ENCODE measurements at places on chromosomes 3 and 15.

- DNase-seq: no peak
Measured at GRCh38 chr3:64079369-64080150, 56.3 kb upstream of the PSMD6 start.

DNA sequence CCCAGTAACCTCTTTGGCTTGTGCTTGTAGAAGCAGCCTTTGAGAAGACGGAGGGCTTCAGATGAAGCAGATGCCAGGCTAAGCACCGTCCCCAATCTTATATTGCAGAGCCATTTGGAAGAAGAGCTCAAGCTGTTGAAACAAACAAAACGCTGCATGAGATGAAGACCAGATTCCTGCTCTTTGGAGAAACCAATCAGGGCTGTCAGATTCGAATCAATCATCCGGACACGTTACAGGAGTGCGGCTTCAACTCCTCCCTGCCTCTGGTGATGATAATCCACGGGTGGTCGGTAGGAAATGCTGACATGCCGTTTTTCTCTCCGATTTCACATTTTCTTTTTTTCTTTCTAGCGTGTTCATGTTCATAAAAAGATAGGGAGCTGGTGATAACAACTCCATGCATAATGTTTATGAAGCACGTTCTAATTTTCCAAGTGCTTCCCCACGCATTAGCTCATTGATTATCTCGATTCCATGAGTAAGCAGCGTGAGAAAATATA is 106.5 kb downstream of the LIPC start:
- no peak for DNase-seq

DNA sequence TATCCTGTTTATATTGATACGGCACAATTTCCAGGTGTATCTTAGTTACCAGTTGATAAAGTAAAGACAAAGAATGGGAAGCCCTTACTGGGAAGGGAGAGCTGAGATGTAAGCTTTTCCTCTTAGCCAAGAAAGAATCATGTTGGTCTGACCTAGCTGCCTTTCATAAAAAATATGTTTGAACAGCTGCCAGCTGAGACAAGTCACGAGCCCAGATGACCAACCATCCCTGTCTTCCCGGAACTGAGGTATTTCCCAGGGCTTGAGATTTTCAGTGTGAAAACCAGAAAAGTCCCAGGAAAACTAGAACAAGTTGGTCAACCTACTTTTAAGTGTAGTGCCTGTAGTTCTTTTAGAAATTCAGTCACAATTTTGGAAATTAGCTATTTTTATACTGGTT is 3.6 kb upstream of the MYH15 start:
- DNase-seq: no peak

GRCh38 chr15:54528021-54528420 is 549.8 kb downstream of the UNC13C start:
- DNase-seq: no peak

DNA sequence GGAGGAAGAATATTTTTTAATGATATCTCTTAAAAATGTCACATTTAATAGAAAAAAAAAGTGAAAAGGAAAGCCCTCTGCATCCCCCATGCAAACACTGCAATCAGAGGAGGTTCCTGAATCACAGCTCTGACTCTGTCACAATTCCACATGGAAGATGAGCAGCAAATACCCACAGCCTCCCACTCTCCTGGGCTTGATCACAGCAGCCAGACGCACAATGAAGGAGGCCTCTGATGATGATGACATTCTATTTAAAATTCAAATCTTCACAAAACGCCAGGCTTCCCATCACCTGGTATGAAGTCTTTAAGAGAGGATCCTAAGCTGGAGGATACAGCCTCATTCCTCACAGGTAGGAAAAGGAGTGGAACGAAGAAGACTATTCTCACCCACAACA is 9.1 kb upstream of the DIS3L start:
- DNase-seq: no peak

DNA sequence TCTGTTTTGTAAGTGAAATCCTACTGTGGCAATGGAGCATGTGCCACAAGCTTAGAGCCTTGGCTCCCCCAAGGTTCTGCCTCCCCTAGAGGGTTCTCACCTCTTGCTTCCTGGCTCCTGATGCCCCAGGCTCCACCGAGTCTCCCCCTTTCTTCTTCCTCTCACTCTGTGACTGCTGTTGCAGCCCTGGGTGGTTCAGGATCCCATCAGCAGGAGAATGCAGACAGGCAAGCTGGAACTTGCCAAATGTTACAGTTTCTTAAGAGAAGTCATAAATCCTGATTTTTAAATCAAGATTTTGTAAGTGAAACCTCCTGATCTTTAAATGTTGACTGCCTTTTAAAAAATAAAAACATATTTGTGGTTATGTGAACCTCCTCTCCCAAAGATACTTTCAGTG is 133.9 kb downstream of the CCNL1 start:
- DNase-seq: no peak

DNA sequence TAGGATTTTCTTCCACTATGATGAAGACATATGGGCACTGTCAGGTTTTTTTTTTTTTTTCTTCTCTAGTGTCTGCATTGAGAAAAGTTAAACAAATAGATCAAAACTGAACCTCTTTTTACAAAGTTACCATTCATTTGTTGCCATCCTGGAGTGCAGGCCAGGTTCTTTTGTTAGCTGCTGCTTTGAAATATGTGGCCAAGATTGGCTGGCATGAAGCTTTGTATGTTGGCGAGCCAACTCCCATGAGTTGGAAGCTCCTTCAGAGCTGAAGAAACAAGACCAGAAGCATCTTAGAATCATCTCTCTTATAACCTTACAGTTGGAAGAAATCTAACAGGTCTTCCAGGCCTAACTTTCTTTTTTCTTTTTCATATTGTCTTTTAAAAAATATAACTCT is 346.5 kb downstream of the THSD4 start:
- DNase-seq: no peak

DNA sequence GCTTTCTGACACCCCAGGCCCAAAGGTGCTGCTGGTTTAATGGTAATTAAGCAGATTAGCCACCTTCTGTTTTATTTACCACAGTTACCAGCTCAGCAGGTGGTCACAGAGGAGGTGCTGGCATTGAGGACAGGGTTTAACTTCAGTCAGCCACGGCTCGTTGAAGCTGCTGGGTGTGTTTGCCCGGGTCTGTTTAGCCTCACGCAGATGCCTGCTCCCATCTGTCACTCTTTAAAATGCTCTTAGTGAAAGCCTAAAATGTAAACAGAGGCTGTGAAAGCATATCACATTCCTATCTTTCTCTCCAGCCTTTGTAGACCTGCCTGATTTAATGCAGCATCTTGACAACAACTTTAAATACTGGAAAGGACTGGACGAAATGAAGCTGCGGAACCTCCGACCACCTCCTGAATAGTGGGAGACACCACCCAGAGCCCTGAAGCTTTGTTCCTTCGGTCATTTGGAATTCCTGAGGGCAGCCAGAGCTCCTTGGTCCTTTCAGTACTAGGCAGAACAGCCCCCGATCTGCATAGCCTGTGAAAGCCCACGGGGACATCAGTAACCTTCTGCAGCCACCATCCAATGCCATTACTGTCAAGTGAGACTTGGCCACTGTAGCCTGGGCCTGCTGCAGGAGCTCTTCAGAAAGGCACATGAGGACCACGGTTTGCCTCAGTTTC is 156.0 kb downstream of the PDE8A start:
- DNase-seq: no peak

GRCh38 chr3:105166893-105167292 is 199.8 kb upstream of the ALCAM start:
- no peak for DNase-seq

GRCh38 chr15:48366584-48367312 is 35.5 kb downstream of the DUT start:
- no peak for DNase-seq

- DNase-seq: no peak
Measured at GRCh38 chr15:56968821-56969220, 50.4 kb downstream of the TCF12 start.

GRCh38 chr3:72270072-72270681 is 485.2 kb upstream of the PROK2 start:
- DNase-seq: no peak

- DNase-seq: no peak
Measured at GRCh38 chr15:32003558-32003957, 26.8 kb upstream of the CHRNA7 start.

- no peak for DNase-seq
Measured at GRCh38 chr3:31879365-31879764, 101.7 kb downstream of the OSBPL10 start.

GRCh38 chr15:75034615-75035014 is 11.2 kb downstream of the PPCDC start:
- no peak for DNase-seq

GRCh38 chr3:107488942-107489341 is 33.8 kb upstream of the BBX start:
- no peak for DNase-seq

- peak; percentile 75 for DNase-seq
Measured at GRCh38 chr3:136194409-136195257, 1.5 kb downstream of the MSL2 start.

DNA sequence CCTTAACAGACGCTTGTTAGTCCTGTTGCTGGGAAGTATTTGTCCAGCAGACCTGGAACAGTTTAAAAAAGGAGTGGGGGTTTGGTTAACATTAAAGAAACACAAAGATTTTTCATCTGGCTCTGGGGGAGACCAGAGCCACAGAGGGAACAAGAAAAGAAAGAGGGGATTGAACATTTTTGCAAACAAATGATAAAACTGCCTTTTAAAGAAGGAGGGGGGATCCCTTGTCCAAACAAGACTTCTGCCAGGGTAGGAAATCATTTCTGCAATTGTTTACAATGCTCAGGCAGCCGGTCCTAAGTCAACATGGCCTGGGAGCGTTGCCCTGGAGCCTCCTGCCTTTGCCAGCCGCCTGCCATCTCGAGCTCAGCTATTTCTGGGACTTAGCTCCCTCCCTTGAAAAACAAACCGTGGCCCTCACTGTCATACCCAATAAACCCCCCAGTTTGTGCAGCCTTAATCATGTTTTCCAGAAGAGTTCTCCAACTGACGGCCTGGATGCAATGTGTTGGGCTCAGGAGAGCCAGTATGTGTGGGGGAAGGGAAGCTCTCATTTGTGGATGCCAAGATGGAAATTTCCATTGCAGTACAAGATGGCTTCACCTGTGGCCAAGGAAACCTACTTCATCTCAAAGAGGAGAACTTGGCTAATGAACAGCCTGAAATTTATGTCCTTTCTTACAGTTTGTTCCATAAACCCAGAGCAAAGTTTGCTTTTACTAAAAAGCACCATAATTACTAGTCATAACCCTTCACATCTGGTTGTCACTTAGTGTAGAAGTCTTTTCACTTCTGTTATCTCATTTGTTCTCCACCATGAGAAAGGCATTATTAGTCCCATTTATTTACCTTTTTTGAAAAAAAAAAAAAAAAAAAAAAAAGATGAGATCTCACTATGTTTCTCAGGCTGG is 75.9 kb upstream of the RNU6-1 start:
- DNase-seq: no peak

- DNase-seq: no peak
Measured at GRCh38 chr15:84035399-84035766, 200.2 kb upstream of the GOLGA6L4 start.

- DNase-seq: no peak
Measured at GRCh38 chr3:72309661-72310418, 524.9 kb upstream of the PROK2 start.

DNA sequence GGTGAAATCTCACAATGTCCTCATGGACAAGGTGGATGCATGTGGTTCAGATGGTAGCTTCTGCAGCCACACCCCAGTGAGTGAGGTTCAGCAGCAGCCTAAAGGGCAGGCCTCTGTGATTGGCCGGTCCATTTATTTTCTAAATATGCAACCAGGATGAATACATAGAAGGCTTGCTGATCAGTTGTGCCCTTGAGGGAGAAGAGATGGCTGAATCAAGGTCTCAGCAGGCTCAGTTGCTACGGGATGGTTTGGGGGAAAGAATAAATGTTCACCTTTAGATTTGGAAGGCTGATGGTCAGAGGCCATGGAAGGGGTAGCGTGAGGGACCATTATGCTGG is 53.7 kb upstream of the FGD5 start:
- DNase-seq: no peak

DNA sequence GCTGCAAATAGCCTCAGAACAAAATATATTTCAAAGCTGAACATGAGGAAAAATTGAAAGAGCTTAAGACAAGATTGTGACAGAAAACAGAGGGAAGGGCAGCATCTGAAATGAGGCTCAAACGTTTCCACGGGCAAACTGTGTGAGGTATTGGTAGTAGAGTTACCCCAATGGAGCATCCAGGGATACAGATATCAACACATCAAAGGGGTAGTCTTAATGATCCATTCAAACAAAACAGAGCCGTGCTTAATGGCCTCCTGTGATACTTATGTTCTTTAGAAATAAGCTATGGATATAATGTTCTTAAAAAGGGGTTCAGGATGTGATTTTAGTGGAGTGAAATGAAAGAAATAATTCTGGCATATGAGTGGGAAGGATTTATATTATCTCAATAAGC is 430.3 kb upstream of the PDZRN3 start:
- DNase-seq: no peak

- no peak for DNase-seq
Measured at GRCh38 chr3:127815641-127816605, 6.4 kb downstream of the MGLL start.

GRCh38 chr15:48025118-48025517 is 95.7 kb upstream of the SLC24A5 start:
- DNase-seq: no peak

GRCh38 chr3:100008081-100008698 is 106.1 kb downstream of the FILIP1L start:
- no peak for DNase-seq

DNA sequence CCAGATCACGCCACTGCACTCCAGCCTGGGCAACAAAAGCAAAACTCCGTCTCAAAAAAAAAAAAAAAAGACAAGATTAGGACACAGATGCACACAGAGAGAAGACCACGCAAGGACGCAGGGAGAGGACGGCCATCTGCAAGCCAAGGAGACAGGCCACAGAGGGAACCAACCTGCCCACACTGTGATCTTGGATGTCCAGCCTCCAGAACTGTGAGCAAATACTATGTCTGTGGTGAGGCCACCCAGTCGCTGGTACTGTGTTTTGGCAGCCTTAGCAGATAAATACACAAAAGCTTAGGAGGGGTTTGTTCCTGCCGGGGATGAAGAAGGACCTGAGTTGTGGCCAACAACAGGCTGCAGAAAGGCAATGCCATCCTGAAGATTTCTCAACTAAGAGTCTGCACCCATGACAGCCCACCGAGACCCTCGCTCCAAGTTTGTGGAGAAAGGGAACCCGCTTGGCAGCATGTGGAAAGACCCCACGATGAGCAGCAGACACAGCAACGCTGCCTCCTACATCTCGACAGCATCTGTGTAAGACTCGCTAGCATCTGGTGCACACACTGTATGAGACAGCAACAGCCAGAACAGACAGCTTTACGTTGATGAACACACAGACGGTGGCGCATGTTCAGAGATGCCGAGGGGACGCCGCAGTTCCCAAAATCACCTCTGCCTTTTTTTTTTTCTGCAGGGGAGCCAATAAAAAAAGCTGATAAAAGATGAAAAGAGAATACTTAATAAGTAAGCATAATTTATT is 13.7 kb downstream of the CYFIP1 start:
- no peak for DNase-seq

- no peak for DNase-seq
Measured at GRCh38 chr15:81030301-81030750, 29.6 kb downstream of the TLNRD1 start.

- peak; percentile 47 for DNase-seq
Measured at GRCh38 chr3:15535732-15536131, 14.2 kb upstream of the COLQ start.

GRCh38 chr15:90845201-90845949 is 23.0 kb upstream of the FURIN start:
- DNase-seq: peak; percentile 46

GRCh38 chr3:138219255-138219654 is 32.2 kb downstream of the ARMC8 start:
- no peak for DNase-seq
